Fibroblast of skin of back (primary cell): ENCODE measurements at places on chromosomes 5 and 9.

- no peak for DNase-seq
These were observed 273.1 kb downstream of the GABRB2 start for GRCh38 chr5:161273410-161273809.

GRCh38 chr9:121598965-121599871 lies 52.2 kb upstream of the DAB2IP start:
- DNase-seq, result peak; percentile 43

DNA sequence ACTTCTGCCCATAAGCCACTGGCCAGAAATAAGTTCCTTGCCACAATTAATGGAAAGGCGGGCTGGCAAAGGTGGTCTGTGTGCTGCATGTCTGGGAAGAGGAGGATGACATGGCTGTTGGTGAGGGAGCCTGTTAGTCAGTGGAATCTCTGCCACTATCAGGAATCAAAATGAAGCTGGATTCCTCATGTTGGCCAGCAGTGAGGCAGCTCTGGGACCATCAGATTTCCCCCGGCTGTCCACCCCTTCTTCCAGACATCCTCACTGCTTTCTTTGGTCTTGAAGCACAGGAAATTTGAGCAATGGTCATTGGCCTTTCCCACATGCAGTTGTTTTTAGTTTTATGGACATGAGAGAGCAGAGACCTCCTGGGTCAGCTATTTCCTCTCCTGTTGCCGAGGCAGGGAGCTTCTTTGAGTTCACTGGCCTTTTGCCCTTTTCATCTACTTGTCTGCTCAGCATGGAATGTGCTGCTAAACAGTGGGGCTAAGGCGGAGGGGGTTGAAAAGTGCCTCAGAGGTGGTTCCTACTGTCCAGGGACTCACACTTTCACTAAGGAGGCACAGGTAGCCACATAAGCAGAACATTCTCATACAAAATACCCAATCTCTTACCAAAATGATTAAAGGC lies 34.8 kb upstream of the NEURL1B start:
- DNase-seq, result no peak

DNA sequence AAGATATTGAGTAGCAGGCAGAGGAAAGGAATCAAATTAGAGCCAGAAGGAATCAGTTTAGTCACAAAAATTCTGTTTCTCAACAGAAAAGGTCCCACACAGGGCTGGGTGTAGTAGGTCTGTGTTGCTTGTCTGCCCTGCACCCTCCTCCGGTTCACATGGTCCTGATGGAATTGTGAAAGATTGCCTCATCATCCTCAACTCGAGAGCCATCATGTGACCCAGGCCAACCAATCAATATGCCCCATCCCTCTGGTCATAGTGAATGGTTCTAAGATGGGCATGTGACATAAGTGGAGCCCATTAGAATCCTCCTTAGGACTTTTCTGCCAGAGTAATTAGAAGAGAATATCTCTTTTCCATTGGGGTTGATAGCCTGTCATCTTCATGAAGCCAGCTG lies 56.7 kb upstream of the RAD23B start:
- no peak for DNase-seq

GRCh38 chr5:100772548-100772947 lies 130.5 kb downstream of the ST8SIA4 start:
- no peak for DNase-seq

DNA sequence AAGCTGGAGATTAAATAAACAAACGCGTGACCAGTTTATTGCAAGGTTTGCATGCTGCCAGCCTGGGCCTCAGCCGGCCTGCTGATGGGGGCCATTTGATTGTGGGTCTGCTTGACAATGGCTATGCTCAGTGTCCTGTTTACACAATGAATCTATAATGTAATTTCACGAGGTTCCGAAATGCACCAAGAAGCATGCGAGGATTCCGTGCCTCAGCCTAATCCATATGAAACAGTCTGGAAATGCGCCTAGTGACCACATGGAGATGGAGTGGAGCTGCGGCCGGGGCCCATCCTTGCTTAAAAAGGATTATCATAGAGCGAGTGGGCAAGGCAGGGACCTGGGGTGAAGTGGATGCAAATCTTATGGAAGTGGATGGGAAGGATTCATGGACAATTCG lies 382.4 kb downstream of the CDK5RAP2 start:
- no peak for DNase-seq

- peak; percentile 93 for DNase-seq
These were observed 383.6 kb downstream of the CCDC171 start for GRCh38 chr9:15936306-15936921.

DNA sequence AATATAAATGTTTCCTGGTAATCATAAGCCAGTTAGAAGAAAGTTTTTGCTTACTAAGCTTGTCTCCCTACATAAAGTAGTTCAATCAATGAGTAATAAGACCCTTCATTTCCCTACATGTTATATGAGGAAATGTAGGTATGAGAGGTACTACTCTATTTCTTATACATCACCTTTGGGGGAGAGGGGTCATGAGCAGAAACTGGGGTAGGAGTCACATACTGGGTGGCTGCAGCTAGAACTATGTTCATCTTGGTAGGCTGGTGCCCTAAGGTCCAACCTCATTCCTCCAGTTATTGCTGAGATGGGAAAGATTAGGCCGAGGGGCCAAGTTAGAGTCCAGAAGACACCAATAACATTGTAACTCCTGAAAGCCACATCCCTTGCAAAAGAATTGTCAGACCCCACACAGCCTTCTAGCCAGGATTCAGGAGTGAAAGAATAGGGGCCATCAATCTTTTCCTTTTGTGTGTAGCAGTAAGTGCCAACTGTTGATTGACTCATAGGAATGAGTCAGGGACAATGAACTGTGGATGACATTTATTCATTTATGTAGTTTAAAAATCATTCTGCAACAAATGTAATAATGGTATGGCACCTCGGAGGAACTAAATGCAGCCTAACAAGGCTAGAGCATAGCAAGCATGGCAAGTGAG lies 21.6 kb upstream of the SREK1 start:
- DNase-seq, result peak; percentile 19

GRCh38 chr5:142901476-142902185 lies 131.5 kb downstream of the ARHGAP26 start:
- no peak for DNase-seq

DNA sequence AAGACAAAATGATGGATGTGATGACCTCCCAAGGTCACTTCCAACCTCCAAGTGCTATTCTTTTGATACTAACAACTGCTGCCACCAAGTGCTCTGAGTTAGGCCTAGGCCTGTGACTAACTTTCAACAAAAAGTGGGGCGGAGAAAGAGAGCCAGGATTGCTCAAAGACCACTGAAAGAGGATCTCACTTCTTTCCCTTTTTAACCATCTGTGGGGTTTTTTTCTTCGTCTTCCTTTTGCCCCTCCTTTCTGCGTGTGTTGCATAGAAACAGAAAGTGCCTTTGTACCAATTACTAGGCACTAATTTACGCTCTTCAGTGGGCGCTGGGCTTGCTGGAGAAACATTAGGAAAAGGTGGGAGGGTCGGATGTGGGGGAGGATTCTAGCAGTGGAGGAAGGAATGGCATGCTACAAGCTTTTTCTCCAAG lies 8.0 kb downstream of the KLF9 start:
- peak; percentile 39 for DNase-seq

DNA sequence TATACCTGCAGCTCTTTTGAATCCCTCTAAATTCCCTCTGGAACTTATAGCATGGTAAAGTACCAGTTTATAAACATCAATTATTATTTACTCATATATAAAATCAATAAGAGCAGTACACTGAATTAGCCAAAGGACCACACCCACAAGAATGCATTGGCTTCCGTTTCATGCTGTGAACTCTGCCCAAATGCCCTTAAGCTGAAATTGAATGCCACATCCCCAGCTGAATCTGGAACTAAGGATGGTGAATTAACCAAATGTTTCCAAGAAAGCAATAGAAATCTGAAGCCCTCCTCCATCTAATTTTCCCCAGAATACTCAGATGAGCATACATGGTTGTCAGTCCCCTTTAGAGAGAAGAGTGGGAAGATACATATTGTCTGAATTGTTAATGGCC lies 436.4 kb upstream of the FTMT start:
- no peak for DNase-seq

GRCh38 chr5:172076761-172077244 lies 70.4 kb upstream of the FBXW11 start:
- peak; percentile 88 for DNase-seq

- peak; percentile 96 for DNase-seq
These were observed 53.4 kb downstream of the GALNT12 start for GRCh38 chr9:98860871-98861293.

- no peak for DNase-seq
These were observed 5.8 kb downstream of the TYRP1 start for GRCh38 chr9:12698986-12699385.

GRCh38 chr9:114852050-114852594 lies 46.3 kb upstream of the TNFSF15 start:
- DNase-seq, result peak; percentile 60

GRCh38 chr9:131735238-131736128 lies 4.4 kb downstream of the RAPGEF1 start:
- DNase-seq, result no peak

DNA sequence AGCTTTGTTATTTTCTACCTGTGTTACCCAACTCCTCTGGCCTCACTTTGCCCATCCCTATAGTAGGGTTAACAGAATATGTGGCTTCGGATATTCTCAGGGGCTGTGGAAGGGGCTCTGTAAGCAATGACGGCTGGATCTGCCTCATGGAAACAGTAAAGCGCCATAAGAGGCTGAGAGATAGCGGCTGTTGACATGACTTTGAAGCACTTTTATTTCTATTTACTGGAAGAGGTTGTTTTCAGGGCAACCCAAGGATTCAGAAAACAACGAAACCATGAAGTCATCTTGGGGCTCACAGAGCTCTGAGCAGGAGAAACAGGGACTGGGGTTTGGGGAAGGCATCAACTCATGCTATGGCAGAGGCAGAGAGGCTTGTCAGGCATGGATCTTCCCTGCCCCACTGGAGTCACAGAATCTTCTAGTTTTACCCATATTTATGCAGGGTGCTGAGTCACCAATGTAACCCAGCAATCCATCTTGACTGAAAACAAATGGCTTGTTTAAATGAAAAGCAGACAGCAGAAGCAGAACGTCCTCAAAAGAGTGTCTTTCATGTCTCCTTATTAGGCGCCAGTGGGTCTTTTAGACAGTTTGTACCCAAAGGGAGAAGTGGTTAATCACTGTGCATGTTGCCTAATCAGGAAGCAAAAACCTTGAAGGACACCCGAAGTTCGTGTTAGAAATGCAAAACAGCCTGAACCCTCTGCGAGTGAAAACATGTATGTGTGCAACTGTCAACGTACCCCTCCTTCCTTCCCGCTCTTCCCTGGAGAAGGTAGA lies 113.0 kb downstream of the COL23A1 start:
- peak; percentile 32 for DNase-seq

- DNase-seq, result no peak
These were observed 9.7 kb downstream of the CDC37L1 start for GRCh38 chr9:4689021-4689420.

DNA sequence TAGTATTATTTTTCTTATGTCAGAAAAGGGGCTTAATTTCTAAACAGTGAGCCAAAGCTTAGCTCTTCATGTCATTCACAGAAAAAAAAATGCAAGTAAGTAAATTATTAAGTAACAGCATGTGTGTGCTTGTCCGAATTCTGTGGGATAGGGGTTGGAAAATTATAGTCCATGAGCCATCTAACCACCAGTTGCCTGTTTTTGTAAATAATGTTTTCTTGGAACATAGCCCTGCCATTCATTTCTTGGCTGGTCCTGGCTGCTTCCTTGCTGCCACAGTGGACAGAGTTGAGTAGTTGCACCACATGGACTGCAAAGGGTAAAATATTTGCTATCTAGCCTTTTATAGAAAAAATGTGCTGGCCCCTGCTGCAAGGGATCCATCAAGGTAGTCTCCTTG lies 513.7 kb upstream of the WWC1 start:
- DNase-seq, result no peak

DNA sequence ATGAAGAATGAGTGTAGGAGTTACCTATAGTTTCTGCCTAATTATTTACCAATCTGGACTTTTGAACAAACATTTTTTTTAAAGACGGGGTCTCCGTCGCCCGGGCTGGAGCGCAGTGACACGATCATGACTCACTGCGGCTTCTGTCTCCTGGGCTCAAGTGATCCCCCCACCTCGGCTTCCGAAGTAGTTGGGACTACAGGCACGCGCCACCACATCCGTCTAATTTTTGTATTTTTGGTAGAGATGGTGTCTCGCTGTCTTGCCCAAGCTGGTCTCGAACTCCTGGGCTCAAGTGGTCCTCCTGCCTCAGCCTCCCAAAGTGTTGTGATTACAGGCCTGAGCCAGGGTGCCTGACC lies 1.5 kb downstream of the CTNNA1 start:
- DNase-seq, result no peak

DNA sequence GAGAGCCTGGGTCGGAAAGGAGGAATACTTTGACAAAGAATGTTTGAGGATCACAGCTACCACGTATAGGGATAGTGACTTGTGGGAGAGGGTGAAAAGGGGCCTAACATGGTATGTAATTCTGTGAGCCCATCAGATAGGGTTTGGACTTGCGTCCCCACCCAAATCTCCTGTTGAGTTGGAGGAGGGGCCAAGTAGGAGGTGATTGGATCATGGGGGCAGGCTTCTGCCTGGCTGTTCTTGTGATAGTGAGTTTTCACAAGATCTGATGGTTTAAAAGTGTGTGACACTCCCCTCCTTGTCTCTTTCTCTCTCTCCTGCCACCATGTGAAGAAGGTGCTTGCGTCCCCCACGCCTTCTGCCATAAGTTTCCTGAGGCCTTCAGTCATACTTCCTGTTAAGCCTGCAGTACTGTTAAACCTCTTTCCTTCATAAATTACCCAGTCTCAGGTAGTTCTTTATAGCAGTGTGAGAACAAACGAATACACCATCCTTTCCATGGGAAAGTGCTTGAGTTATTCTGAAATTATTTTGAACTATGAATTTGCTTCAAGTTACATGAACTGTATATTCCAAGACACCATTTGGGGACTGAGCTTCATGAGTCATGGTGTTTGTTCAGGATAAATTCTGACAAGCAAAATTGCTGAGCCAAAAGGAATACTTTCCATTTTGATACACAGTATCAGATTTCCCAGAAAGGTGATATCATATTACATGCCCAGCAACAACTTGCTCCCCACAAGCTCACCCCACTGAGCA lies 68.8 kb upstream of the SSBP2 start:
- DNase-seq, result peak; percentile 45

GRCh38 chr9:116087751-116088194 lies 65.8 kb upstream of the PAPPA start:
- peak; percentile 83 for DNase-seq

DNA sequence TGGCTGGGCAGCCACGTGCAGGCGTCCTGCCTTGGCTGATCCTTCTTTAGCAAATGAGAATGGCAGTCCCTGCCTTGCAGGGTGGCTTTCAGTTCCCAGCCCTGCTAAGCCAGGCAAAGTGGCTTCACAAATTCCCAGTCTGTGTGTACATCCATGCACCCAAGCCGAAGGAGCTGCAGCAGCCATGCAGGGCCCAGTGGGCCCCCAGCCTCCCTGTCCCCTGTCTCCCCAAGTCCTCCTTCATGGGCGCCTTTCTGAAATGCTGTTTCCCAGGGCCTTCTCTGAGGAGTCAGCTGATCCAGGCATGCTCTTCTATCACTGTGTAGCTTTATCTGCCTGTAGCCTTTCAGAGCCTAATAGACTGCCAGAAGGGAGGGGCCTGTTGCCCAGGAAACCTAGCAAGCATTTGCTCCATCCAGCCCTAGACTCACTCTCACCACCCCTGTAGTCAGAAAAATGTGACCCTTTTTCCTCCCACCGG lies 47.4 kb upstream of the SHC3 start:
- DNase-seq, result no peak
